ENCODE measurements at places on chromosomes 7 and 10.

DNA sequence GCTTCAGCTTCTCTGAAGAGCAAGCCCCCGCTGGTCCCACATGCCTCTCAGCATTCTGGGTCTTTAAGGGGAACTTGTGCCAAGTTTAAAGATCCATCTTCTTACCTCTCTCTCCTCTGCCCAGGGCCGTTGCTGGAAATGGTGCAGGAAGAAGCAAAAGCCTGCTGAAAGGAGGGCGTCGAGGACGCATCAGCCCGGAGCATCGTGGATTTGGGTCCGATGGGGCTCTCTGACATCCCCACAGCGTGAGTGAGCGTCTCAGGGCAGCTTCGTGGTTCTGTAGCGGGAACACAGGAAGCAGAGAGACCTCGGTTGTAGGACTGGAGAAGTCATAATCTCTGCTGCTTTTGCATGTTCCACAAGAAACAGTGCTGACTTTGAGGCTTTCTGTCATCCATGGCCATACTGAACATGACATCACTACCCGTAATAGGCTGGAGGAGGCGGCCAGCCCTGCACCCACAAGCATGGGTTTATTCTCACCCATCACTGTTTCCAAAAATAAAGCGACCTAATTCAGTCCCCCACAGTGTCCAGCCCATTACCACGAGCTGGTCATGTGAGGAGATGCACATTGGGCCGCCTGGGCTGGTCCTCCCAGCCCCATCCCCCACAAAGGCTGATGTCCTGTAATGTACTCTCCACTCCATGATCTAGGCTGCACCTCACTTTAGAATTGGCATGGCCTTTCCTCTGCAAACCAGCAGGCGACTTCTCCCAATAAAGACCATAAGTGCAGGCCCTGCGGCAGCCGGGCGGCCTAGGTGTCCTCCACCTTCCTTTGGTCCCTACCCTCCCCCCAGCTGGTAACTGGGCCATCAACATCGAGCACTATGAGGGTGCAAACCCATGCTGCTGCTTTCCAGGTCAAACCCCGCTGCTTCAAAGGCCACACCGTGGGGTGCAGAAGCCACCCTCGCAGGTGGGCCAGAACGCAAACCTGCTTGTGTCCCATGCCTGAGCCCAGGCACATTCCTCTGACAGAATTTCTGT is 276.9 kb downstream of the TNS3 start:
- DNase-seq: no peak

DNA sequence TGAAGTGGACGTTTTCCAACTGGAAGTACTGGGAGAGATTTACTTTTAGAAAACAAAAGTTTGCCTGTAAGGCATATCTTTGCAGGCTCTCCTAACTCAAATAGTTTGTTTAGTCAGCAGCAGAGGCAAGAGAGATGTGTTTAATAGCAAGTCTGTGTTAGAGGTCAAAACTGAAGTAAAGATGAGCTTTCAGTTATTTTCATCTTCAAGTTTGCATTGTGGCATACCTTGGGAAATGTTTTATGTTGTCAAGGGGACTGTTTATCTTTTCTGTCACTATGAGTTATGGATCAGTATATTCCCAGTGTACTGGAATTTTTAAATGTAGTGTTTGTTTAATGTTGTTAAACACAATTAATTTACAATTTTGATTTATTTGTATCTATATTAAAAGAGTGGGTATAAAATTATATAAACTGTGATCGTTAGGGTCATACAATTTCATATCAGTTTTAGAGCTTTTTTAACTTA is 169.7 kb upstream of the PPP1R3A start:
- no peak for DNase-seq

DNA sequence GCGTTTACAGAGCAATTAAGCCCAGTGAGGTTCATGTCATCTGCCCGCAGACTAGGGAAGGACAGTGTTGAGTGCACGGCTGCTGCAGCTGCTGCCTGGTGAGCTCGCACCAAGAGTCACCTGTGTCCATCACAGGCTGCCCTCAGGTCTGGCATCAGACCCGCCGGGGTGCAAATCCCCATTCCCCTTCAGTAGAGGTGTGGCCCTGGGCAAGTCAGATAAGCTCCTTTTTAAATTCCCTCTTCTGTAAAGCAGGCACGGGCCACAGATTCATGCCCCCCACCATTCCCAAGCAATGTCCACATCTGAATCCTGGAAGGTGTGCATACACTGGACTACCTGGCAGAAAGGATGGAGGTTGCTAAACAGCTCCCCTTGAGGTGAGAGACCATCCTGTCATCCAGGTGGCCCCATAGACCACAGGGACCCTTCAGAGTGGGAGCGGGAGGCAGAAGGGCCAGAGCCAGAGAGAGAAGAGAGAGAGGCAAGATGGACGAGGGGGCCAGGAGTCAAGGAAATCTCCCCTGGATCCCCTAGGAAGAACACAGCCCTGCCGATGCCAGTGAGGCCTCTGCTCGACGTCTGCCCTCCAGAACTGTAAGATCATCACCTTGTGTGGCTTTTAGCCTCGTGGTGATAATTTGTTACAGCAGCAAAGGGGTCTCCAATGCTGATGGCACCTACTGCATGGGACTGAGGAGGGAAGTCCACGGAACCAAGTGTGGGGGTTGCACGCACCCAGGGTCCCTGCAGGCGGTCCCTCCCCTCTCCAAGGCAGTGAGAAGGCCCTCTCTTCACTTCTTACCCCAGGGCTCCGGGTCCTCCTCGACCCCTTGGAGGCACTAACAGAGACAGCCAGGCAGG is 168.8 kb downstream of the TCERG1L start:
- DNase-seq: no peak

GRCh38 chr10:18140149-18140956 is at the start of gene CACNB2:
TSS of gene CACNB2 (plus strand) at chr10:18140424.
- DNase-seq: no peak

- no peak for DNase-seq
Observed at GRCh38 chr10:95350219-95350829, 59.5 kb upstream of the PDLIM1 start.

DNA sequence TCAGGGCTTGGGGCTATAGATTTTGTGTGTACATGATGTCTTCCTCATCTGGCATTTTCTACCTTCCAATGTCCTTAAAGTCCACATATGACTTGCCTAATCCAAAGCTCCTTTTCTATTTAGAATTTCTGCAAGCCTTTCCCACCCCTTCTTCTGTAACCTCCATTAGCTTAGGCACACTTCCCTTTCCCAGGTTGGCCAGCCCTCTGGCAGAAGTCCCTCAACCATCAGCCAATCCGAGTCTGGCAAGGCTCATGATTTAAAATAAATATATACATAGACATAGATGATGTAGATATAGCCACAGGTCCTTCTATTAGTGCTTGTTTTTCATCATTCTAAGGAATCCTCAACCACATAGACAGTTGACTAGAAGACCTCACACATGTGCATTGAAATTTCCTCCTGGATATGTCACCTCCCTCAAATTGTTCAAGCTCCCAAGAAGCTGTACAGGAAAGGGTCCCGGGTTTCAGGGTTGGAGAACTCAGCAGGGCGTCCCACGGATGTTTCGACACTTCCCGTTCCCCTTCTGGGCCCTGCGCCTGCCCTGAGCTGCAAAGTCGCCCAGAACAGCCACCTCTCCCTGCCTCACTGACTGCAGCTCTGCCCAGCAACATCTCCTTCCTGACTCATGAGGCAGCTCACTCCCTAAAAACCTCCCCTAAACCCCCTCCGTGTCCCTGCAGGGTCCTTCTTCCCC is 20.4 kb upstream of the PIK3AP1 start:
- DNase-seq: no peak

GRCh38 chr10:95237376-95238170 is 43.5 kb downstream of the ACSM6 start:
- DNase-seq: no peak

- DNase-seq: no peak
Observed at GRCh38 chr7:1345796-1346755, 113.2 kb downstream of the MICALL2 start.

GRCh38 chr7:151686826-151687225 is 167.1 kb upstream of the RHEB start:
- DNase-seq: no peak

DNA sequence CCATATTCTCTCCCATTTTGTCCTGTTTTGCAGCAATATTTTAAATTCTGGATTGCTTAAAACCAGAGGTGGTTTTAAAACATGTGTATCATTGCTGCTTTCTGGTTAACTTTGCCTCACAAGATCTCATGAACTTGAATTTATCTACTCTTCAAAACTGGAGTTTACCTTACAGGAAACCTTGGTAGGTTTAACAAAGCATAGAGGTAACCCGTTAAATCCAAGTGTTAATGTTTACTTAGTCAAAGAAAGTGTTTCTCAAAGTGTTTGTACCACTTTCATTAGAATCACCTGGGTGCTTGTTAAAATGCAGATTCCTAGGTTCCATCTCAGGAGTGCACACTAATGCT is 44.0 kb upstream of the VDAC2 start:
- no peak for DNase-seq

DNA sequence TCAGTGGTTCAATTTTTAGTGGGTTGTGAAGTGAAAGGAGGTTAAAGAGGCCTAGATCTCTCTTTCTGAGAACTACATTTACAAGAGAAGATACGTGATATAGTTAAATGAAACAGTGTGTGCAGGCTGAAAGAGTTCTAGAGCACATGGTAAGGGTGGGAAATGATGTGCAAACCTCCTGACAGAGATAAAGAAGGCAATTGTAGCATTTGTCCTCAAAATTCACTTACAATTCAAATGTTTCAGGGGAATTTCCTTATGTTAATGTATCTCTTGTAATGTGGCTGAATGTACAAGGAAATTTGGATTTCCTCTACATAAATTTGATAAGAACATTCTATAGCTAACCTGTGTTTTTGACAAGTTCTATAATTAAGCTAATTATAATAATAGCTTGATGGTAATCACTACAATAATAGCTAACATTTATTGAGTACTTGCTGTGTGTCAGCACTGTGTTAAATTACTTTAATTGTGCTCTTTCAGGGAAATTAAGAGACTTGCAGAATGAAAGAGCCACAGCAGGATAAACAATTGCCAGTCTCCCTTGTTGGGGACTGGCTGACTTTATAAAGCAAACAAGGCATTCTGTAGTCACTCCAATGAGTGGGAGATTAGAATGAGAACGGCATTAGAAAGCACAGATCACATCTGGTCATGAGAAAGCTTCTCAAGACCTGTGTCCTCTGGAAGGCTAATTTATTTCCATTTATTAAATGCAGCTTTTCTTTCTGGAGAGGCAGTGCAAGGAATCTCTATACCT is 139.7 kb upstream of the TMEM72 start:
- no peak for DNase-seq

DNA sequence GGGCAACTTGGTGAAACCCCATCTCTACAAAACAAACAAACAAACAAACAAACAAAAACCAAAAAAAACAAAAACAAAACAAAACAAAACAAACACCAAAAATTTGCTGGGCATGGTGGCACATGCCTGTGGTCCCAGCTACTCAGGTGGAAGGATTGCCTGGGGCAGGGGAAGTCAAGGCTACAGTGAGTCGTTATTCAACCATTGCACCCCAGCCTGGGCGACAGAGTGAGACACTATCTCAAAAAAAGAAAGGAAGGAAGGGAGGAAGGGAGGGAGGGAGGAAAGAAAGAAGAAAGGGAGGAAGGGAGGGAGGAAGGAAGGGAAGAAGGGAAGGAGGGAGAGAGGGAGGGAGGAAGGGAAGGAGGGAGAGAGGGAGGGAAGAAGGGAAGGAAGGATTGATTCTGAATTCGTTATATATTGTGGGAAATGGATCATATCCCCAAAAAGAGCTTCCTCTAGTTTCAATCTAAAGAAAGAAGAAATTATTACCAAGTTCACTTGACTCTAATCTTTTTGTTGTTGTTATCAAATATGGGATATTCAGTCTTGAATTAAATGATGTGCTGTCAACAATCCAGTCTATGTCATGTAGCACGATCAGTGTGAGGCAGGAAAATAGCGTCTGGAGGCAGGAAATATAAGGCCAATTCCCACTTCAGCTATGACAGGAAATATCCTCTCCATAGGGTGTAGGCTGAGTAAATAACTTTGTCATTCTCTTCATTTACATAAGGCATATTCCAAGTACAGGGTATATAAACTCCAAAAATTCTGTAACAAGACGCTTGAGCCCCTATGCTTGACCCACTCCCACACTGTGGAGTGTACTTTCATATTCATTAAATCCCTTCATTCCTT is 26.2 kb upstream of the TRIM24 start:
- DNase-seq: no peak

DNA sequence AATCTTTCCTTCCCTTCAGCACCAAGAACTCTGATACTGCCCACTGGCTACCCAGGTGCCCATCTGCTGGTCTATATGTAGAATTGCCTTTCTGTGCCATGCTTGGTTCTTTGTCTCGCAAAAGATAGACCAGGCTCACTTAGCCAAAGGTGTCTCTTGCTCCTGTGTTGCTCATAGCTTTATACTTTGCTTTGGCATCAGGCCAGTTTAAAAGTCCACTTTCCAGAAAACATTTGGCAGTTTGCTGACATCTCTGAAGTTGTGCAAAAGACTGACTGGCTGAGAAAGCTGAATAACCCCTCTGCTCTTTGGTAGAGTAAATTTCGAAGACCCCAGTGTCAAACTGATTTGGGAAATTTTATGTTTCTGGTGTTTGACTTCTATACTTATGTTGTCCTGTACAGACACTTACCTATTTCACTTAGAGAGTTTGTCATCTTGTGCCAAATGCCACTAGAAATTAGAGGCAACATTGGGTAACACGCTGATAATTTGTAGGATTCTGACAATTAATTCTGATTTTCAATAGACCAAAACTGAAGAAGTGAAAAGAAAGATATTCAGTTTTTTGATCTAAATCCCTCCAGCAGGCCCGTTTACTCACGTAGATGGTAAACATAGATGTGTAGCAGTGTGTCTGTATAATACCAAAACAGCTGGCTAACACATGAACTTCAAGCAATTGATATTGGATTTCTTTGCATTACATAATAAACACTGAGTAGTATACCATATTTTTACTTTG is 91.1 kb downstream of the CPED1 start:
- no peak for DNase-seq

DNA sequence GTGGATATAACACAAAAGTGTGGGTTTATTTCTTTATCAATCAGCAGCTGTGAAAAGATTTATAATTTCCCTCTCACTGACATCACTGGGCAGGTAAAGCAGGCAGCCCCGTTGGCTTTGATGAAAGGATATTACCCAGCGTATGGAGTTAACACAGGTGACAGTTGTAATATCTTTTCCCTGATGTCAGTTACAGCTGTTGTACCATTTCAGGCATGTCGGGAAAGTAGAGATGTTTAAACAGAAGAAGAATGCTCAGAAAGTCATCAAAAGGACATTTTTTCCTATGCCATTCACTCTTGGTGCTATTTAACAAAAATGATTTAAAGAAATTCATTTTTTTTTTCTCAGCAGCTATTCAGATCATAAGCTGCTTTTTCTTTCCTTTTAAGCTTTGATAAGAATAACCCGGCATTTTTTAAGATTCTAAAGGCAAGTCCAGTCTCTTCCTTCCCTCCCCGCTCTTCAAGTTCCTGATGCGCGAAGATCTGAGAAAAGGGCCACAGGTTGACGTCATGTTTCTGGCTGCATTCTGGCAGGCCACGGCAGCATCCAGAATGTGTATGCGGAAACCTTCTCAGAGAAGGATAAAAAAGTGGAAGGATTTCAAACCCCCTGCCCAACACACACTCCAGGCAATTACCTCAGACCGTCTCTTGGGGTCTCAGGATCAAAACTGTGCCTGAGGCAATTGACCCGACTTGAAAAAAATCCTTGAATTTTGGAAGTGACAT is 32.5 kb upstream of the ADAM12 start:
- no peak for DNase-seq

GRCh38 chr7:1695800-1696454 is 25.9 kb downstream of the ELFN1 start:
- DNase-seq: no peak

- DNase-seq: no peak
Observed at GRCh38 chr7:94975336-94975735, 67.9 kb downstream of the PPP1R9A start.

Measured in T follicular helper cell (primary cell).